ENCODE measurements at places on chromosomes 6 and 20.

- no peak for DNase-seq
Observed at GRCh38 chr20:55251170-55251569, 754.1 kb downstream of the CBLN4 start.

- DNase-seq, result peak; percentile 22
Observed at GRCh38 chr6:39599973-39600372, 125.2 kb downstream of the KIF6 start.

DNA sequence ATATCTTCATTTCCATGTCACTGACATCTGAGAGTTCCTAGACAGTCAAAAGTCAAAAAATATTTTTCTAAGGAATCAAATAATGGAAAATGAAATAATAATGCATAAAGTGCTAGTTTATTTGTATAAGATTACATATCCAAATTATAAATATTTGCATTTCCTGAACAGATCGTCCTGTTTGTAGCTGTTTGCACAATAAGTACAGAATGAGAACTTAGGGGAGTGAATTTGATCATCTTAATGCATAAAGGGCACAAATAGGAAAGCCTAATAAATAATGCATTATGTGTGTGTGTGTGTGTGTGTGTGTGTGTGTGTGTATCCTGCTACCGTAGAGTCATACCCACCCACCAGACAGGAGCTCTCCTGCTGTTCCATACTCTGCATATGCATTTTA is 521.0 kb upstream of the EPHA7 start:
- DNase-seq, result no peak

GRCh38 chr6:21438986-21439352 is 154.6 kb upstream of the SOX4 start:
- DNase-seq, result no peak

DNA sequence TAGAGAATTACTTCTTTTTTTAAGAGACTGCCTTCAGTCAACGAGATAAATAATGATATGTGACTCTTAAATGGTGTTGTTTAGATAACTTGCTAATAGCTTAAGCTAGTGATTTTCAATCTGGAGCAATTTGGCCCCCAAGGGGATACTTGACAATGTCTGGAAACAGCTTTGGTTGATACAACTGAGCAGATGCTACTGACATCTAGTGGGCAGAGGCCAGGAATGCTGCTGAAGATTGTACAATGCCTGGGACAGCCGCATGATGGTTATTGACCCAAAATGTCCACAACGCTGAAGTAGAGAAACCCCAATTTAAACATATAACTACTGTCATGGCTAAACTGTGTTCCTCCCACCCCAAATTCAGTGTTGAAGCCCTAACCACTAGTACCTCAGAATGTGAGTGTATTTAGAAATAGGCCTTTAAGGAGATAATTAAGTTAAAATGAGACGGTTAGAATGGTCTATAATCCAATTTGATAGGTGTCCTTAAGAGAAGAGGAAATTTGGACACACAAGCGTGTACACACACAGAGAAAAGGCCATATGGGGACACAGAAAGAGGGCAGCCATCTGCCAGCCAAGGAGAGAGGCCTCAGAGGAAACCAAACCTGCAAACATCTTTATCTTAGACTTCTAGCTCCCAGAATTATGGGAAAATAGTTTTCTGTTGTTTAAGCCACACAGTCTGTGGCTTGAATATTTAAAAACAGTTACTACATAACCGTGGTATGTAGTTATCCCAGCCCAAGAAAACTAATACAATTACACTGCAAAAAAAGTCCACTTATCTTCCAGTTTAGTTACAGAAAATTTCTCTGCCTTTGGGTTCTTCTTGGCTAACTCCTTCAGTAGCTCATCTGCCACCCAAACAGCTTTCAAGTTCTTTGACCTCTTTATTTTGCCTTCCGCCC is 22.2 kb downstream of the RWDD2A start:
- DNase-seq, result peak; percentile 90

- no peak for DNase-seq
Observed at GRCh38 chr6:106630366-106630765, 988 bp downstream of the QRSL1 start.

- no peak for DNase-seq
Observed at GRCh38 chr6:8268606-8269005, 166.3 kb upstream of the EEF1E1 start.

DNA sequence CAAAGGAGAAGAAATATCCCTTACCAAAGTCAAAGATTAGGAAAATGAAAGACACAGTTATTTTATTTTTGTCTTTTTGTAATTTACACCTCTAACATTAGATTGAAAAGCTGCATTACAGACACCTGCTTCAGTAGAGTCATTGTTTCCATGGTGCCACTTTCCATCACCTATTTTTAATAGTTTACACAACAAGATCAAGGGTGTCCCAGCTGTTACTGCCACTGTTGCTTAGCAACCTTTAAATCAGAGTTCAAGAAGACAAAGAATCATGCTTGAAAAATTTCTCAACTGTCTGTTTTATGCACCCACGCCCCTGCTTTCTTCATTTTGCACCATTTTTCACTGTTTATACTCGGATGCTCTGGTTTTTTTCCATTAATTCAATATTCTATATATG is 668.2 kb upstream of the GJE1 start:
- peak; percentile 35 for DNase-seq

GRCh38 chr6:71288228-71289038 is at the start of gene OGFRL1:
Gene OGFRL1 (plus strand): TSS chr6:71288811. CDS start chr6:71288937, 126 bp downstream.
- peak; percentile 79 for DNase-seq

GRCh38 chr20:57315083-57315975 is 14.3 kb upstream of the SPO11 start:
- no peak for DNase-seq

GRCh38 chr6:148749674-148750073 is 2.8 kb downstream of the UST start:
- DNase-seq, result no peak

GRCh38 chr6:121055572-121056163 is 278.6 kb downstream of the TBC1D32 start:
- DNase-seq, result peak; percentile 24

GRCh38 chr20:23868321-23868720 is 11.2 kb downstream of the CST5 start:
- DNase-seq, result no peak

DNA sequence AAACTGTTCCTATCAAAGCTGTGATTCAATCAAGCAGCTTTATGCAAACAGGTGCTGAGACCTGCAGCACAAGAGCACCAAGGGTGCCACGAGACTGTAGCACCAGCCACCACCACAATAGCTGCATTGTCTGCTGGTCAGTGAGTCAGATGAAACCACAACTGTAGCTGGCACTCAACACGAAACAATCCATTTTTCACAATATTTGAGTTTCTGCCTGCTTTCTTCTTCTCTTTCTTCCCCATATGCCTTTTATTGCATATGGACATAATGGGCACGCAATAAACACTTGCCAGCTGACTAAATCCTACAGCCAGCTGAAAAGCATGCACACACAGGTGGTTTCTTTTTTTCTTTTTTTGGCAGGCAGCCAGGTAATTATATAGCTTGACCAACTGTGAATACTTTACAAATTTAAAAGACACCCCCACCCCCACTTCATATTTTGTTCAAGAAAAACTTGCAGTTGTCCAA is 16.6 kb downstream of the SLC2A12 start:
- peak; percentile 79 for DNase-seq

DNA sequence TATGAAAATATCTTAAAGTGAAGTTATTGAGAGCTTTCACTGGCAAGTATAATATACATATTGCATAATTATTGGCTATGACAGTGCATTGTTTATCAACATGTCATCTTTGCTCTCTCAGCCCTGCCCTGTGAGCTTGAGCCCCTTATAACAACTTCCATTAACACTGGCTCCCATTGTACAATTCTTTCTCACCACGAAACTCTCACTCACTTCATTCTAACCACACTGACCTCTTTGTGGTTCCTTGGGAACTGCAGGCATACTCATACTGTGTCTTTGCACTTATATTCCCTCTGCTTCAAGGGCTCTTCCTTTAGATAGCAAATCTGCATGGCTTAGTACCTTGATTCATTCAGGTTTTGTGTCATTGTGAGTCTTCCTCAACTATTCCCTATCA is 411.8 kb downstream of the CDKAL1 start:
- DNase-seq, result no peak

DNA sequence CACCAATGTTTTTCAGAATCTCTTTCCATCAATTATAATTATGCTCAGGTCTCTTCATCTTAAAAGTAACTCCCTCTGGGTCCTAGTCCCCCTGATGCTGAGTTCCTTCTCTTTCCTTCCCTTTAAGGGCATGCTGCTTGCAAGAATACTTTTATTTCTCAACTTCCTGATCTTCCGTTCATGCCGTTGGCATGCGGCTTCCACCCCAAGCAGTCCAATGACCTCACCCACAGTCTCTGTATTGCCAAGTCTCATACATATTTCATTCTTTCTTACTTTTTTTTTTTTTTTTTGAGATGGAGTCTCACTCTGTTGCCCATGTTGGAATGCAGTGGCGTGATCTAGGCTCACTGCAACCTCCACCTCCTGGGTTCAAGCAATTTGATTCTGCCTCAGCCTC is 83.5 kb downstream of the NDUFAF5 start:
- DNase-seq, result peak; percentile 65

- no peak for DNase-seq
Observed at GRCh38 chr6:169521825-169522224, 180.0 kb downstream of the WDR27 start.

DNA sequence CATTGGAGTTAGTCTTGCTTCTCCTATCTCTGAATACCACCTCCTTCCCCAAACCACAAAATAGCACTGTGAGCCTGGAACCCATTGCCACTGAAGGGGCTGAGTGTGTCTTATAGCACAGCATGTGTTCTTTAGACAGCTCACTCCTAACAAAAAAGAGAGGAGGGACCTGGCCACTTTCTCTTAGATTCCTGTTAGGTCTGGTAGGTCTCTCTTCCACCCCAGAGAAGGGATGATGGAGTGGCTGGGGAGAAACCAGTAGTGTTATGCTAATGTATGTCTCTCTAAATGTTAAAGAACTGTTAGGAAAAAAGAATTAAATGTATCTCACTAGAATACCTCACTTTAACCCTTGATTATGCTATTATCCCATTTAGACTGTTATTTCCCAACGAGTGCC is 340.3 kb downstream of the EPHA7 start:
- no peak for DNase-seq

- no peak for DNase-seq
Observed at GRCh38 chr6:4355241-4355640, 219.9 kb upstream of the ECI2 start.

- no peak for DNase-seq
Observed at GRCh38 chr6:12238219-12238618, 51.9 kb upstream of the EDN1 start.

GRCh38 chr6:6599468-6599873 is 11.0 kb downstream of the LY86 start:
- DNase-seq, result peak; percentile 84

- DNase-seq, result no peak
Observed at GRCh38 chr6:112683106-112683505, 336.0 kb downstream of the RFPL4B start.

- no peak for DNase-seq
Observed at GRCh38 chr20:44142413-44142812, 44.6 kb downstream of the JPH2 start.

- DNase-seq, result no peak
Observed at GRCh38 chr20:50487397-50487796, 22.8 kb upstream of the PTPN1 start.

DNA sequence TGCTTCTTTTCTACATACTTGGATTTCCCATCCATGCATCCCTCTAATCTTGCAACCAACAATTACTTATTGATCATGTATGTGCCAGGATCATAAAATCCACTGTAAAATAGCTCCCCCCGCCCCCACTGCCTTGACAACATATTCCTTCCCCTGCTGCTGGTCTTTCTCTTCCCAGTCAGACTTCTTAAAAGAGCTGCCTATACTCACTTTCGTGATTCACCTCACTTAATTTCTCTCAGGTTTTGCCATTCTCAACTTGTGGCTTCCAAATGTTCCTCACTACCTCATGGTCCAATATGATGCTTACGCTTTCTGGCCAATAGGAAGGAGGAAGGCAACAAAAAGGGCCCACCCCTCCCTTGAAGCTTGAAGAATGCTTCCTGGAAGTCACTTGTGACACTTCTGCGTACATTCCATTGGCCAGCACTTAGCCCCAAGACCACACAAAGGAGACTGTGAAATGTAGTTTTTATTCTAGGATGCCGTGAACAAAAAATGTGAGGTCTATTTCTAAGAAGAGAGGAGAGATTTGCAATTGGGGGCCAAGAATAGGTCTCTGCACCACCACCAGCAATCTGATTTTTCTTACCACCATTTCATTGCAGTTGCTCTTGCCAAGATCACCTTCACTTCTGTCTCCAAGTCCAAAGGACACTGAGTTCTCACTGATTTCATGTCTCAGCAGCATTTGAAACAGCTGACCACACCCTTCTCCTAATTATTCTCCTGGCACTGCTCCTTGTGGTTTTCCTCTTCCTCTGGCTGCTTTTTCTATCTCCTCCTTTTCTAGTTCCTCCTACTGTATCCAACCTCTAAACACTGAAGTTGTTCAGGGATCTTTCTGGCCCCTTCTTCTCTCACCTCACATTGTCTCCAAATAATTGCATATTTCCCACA is 30.8 kb downstream of the CD164 start:
- no peak for DNase-seq

GRCh38 chr20:44057698-44058675 is 129.0 kb downstream of the JPH2 start:
- no peak for DNase-seq

DNA sequence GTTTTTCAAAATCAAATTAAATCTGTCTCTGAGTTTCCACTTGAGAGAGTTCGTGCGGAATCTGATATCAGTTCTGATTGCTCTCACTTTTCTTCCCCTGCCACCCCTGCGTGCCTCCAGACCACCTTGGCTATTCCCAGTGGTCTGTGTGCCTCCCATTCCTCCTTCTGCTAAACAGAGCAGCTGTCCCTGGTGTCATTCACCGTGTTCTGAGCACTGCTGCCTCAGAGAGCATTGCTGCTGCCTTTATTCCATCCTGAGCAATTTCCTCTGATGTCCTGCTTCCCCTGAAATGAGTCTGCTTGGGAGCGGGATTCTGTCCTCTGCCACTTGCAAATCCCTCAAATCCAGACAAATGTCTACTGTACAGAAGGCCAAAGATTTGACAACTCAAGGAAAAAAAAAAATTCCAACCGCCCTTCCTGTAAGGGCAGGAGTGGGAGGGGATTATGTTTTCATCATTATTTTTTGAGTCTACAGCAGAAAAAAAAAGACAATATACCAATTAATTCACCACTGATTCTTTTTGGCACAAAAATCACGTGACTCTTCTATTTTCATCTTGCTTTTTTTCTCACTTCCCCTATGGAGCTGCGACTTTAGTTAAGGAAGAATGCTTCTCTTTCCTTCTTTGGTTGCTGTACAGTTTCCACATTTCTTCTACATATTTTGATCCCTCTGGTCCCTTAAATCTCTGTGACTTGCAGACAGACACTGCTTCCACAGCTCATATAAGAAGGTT is 833.0 kb downstream of the EPHA7 start:
- no peak for DNase-seq
